Fibroblast of skin of right quadriceps (primary cell): ENCODE measurements at places on chromosomes 12 and 14.

GRCh38 chr14:20262642-20263128 lies 23.6 kb downstream of the OR11H4 start:
- peak; percentile 85 for DNase-seq

GRCh38 chr12:102891756-102892155 lies 25.3 kb downstream of the PAH start:
- no peak for DNase-seq

DNA sequence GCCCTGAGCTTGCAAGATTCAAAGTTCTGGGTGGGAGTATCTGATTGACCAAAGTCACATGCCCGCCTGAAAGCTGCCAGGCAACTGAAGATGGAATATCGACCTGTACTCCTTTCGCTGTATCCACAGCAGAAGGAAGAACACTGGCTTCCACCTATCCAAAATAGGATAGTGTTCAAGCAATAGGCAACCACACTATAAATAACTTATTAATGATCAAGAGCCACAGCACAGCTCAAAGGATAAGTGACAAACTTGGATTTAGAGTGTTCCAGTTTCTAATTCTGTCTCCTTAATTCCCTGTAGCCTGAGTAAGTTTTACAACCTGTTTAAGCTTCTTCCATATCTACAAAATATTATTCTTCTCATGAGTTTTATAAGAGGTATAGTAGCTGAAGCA lies 89.9 kb downstream of the TAOK3 start:
- DNase-seq = no peak

- DNase-seq = no peak
These were observed 22.1 kb downstream of the ZBTB42 start for GRCh38 chr14:104822821-104823615.

DNA sequence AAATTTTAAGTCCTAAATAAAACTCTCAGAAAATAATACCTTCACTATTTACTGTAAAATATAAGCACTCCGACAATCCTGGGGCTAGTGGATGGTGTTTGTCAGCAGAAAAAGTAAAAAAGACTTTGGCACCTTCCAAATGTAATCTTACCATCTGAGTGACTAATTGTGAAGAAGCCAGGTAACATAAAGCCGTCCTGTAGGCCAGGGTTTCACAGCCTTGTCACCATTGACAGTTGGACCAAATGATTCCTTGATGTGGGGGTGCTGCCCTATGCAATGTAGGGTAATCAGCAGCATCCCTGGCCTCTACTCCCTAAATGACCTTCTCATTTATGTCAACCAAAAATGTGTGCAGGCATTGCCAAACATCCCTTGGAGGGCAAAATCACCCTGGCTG lies 87.2 kb downstream of the CAPZA3 start:
- DNase-seq = no peak

DNA sequence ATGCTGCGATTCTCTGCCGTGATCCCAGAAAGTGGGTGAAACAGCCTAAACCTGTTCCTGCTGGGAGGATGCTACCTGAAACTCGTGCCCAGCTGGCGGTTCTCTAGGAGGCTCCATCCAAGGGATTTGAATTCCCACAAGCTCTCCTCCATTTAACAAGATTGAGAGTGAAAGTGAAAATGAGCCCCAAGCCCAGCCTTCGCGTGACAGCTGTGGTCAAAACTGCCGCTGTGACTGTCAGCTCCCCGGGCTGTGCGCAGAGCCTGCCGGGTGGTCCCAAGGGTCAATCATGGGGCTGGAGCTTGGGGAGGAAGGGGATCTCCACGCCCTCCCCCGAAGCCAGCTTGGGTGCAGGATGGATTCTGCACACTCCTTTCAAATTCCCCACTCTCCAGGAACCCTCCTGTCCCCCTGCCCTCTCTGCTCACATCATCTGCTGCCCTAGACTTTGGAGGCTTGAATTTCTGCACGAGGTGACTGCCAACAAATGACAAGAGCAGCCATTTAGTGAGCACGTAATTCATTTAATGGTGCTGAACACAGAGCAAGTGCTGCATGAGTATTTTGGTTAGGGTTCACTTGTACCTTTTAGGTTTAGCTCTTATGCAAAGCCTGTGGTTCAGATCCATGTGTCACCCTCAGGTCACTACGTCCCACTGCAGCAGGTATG lies 5.3 kb downstream of the ASB2 start:
- no peak for DNase-seq

GRCh38 chr12:34601689-34602088 lies 579.4 kb downstream of the ALG10 start:
- no peak for DNase-seq

GRCh38 chr14:35741345-35742031 lies 67.6 kb downstream of the RALGAPA1 start:
- peak; percentile 3 for DNase-seq

- DNase-seq = no peak
These were observed 47.6 kb downstream of the CRACR2A start for GRCh38 chr12:3705354-3705675.

DNA sequence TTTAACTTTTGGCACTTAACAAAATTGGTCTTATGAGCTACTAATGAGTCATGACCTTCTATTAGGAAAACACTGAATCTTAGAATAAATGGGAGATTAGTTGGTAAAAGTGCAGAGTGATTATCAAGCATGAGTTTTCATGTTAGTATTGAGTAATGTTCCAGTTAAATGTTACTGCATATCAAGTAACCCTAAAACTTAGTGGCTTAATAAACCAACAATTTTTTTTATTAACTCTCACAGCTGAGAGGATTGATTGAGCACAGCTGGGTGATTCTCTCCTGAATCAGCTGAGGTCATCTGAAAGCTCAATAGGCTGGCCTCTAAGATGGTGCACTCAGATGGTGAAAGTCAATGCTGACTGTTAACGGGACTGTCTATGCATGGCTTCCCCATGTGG lies 248.6 kb downstream of the BCL11B start:
- DNase-seq = no peak

DNA sequence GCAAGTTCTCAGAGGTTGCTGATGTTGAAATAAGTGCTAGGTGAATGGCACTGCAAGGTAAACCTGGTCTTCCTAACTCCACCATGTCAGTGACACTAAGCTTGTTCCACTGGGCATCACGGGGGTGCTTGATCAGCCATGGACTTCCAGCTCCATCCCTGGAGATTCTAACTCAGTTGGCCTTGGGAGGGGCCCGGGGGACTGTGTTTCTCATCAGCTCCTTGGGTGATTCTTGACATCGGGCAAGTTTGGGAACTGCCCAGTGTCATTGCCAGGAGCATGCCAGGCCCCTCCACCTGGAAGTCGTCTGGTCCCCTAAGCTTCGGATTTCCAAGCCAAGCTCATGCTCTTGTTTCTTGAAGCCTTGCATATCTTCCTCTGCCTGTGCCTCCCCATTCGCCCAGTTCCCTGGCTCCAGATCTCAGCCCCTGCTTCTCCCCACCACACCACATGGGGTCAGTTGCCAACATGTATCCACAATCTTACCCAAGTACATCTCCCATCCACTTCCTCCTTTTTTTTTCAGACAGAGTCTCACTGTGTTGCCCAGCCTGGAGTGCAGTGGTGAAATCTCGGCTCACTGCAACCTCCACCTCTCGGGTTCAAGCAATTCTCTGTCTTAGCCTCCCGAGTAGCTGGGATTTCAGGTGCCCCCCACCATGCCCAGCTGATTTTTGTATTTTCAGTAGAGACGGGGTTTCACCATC lies 30.7 kb upstream of the RFLNA start:
- DNase-seq = no peak

DNA sequence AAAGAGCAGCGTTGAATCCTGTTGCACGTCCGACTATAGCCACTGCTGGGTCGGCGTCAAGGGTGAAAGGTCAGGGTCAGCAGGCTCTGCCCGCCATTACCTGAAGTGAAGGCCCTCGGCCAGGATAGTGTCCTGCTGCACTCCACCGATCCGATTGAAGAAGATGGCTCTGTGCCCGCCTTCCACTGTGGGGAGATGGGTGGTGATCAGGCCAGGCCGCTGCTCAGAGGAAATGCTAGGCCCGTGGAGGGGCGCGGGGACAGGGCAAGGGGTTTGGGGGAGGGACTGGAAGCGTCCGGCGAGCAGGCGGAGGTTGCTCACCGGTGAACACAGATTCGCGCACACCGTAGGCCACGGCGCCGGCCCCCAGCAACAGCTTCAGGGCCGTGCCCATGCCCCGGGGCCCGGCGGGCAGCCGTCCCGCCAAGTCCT lies 352 bp downstream of the PHB2 start:
- no peak for DNase-seq

DNA sequence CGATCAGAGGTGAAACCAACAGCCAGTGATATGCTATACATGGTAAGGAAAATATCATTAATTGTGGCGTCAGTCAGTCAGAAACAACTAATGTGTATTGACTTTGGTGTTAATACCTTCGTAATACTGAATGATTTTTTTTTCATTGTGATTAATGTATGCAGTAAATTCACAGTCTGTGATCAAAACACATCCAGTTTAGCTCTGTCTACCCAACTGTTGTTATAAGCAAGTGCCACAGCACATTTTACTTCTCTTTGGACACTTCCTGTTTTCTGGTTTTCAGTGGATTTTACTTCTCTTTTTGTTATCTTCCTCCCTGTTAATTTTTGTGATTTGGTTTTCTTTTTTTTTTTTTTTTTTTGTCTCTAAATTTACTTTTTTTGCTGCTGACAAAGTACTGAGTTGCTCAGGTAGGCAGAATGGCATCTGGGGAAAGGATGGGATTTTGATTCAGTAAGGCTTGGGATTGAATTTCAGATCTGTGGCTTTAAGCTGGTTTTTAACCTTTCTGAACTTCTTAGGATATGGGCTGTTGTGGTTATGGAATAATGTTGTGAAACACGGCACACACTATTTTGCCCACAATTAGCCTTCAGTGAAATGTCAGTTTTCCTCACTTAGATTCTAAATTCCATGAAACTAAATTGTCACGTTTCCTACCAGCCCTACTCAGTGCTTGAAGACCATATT lies 604 bp downstream of the GLIPR1 start:
- peak; percentile 30 for DNase-seq

DNA sequence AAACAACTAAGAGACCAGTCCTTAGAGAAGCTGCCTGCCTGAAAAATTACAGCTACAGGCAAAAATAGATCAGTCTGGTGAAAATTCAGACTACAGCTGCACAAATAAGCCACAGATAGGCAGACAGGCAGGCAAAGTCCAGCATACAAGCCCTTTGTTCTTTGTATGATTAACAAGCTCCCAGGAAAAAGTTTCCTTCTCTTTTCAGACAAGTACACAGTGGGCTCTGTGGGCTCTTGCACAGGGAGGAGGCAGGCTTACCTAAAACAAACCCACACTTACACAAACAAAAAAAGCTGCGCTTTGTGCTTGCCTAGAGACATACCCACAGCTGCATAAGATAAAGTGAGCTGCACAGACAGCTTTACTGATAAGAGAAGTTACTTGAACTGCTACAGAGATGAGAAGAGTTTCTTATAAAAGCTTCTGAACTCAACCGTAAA lies 7.7 kb downstream of the OR6C68 start:
- no peak for DNase-seq

DNA sequence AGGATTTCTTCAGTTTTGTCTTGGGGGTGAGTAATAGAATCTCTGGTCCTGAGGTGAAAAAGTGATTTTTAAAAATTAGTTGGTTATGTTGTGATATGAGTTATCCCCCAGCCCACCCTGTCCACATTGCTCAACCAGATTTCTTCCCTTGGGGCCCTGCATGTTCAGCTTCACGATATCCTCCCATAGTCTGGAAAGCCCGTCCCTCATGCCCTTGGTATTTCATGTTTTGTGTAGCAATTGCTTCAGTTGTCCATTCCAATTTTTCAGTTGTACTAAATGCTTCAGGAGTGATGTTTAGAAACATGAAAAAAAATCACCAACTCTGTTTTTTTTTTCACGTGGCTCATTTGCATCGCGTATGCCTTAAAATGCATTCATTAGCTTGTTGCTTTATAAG lies 17.5 kb upstream of the BICD1 start:
- no peak for DNase-seq

DNA sequence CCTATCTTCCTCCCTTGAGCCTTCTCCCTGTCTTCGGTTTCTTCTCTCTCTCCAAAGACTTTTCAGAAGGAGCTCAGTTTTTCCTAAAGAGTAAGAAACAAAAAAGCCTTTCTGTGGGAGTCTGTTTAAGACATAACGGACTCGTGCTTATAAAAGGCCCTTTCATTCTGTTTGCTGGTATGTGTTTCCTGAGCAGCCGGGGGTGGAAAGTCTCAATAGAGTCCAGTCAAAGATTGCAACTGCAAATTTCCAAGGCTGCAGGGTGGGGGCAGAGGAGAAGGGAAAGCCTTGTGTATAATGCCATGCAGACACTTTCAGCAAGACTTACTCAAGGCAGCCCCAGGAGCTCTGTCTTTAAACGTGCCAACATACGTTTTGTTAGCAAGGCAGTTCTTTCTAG lies 62.2 kb downstream of the GNG2 start:
- DNase-seq = no peak

- DNase-seq = peak; percentile 5
These were observed 496 bp downstream of the PPP2R5C start for GRCh38 chr14:101761881-101762529.

- DNase-seq = peak; percentile 24
These were observed 149.0 kb downstream of the EFCAB11 start for GRCh38 chr14:89805501-89805900.

- DNase-seq = no peak
These were observed 624 bp upstream of the PLEKHD1 start for GRCh38 chr14:69483765-69484443.

DNA sequence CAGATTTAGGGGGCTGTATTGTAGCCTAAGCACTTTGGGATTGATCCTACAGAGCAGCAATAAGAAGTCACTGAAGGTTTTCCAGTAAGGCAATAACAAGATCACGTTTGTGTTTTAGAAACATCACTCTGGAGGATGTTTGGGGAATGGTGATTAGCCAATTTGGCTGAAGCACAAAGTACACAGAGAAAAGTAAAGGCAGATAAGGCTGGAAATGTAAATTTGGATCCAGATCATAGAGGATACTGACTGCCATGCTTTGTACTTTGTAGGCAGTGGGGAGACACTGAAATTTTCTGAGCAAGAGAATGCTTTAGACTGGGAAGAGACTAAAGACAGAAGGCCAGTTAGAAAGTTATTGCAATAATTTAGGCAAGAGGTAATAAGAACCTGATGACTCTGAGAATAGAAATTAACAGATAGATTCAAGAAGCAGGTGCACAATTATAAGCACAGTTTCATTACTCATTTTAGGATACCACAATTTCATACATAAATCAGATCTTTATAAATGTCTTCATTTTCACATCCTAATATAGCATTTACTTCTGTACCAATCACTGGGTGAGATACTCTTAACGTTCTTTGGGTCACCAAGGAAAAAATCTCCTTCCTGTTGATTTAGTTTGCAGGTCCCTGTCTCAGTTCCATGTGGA lies 314.5 kb upstream of the GARIN6 start:
- no peak for DNase-seq

DNA sequence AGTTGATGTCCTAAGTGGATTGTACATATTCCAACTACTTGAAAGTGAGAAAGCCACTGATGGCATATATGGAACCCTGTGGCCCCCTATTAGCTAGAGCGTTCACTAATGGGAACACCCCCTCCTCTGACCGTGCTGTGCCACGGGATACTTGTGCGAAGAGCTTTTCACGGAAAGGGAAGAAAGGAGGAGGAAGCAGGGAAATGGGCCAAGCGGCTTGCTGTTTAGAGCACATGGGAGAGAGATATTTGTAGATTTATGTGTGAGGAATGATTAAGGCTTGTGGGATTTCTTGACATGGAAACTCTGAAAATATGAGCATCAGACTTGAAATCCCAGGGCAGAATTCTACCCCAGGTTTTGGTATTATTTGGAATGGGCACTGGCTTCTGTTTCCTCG lies 129.9 kb downstream of the PRMT8 start:
- DNase-seq = no peak

GRCh38 chr12:89840162-89840922 lies 131.7 kb upstream of the ATP2B1 start:
- DNase-seq = no peak

- no peak for DNase-seq
These were observed 475.8 kb downstream of the RAD51B start for GRCh38 chr14:68295316-68295816.

GRCh38 chr12:105552056-105552455 lies 221.6 kb downstream of the C12orf75 start:
- DNase-seq = no peak
